Aorta (tissue), 5 donors: ENCODE measurements at places on chromosomes 3 and 15. TPM values are rescaled to one million over a fixed set of nuclear protein-coding genes. Genes with fewer than 3 reads are reported as not detected.

GRCh38 chr3:189907803-189908202, 212.9 kb downstream of the P3H2 start:
- DNase-seq = no peak

Gene NEK10
- 1.2 TPM for total RNA-seq

- no peak for DNase-seq
These were observed 13.3 kb upstream of the SH3BP5 start for GRCh38 chr3:15345608-15346137.

Gene CORO2B
- 3.8 TPM for total RNA-seq
